ENCODE measurements at places on chromosomes 4 and X.

- no peak for DNase-seq
These were observed 73.0 kb upstream of the CLCN4 start for GRCh38 chrX:10083809-10084208.

DNA sequence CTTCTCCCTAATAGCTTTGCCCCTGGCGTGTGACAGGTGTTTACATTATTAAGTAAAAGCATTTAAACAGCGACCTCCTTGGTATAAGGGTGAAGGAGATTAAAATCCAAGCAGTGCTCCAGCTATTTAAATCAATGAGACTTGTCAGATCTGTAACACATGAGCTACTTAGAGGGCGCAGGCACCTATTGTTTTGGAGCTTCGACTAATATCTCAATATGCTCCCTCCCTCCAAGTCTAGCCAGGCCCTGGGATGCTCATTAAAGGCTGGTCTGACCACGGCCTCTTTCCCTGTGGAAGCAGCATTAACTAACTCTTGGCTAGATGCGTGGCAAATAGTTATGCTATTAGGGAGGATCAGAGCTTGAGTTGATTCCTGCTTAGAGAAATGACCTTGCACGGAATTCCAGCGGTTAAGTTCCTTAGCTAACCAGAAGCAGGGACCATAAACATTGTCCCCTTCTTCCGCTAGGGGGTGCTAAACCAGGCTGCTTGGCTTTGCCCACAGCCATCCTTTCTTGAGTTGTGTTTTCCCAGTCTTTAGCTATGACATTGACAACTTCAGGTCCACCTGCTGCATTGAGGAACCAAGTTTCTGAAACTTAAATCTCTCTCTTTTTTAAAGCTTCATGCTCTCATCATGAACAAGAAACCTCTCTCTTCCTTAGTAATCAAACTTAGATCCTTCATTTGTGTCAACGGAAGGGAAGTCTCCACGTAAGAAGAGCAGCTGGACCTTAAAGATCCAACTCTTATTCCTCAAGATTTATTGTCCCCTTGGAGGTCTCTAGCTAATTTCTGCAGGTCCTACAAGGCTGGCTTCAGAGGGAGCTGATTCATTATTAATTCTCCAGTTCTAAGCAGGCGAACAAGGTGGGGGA is 80.7 kb upstream of the IGFBP7 start:
- DNase-seq, result no peak

- DNase-seq, result no peak
These were observed at the start of gene ARX for GRCh38 chrX:25015486-25016360. Gene ARX, minus strand, starts transcription at chrX:25015965. Its CDS starts 228 bp downstream, at chrX:25015737.

GRCh38 chr4:80014531-80014930 is 58.5 kb downstream of the ANTXR2 start:
- no peak for DNase-seq

DNA sequence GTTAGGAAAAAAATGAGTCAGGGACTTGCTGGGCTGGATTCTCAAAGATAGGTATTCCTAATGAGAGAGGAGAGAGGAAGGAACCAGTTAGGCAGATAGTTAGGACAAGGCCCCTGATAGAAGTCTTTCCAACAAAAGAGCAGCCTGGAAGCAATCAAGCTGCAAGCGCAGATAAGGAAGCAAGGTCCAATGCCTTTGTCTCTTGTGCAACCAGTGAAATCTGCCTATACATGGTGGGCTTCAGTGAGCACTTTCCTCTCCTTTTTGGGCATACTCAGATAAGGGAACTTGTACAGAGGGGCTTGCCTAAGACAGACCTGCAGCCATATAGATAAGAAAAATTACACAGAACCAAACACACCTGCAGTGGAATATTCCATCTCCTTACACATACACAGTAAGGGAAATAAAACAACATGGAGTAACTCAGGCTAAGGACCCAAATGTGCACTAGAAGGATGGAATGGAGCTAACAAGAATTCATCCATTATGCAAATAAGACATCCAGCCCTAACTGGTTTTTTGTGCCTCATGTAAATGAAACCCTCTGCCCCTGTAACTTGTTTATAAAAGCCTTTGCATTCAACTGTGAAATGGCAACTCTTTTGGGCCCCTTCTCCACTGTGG is 68.8 kb downstream of the PCDH18 start:
- no peak for DNase-seq

GRCh38 chr4:183635741-183636140 is 23.2 kb downstream of the RWDD4 start:
- DNase-seq, result no peak

DNA sequence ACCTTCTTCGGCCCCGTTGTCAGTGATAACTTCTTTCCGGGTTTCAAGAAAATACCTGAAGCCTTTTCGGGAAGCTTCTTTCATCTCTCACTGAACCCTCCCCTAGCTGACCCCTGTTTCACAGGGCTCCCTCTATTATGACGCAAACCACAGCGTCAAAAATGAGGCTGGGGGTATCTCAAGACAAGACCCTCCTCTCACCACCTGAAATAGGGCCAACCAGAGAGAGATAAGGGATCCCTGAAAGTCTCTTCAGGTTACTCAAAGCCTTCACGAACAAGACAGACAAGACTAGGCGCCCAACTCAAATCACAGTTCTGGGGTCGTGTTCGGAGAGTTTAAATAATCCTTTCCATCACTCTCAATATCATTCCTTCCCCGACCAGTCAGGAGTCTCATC is 1.2 kb downstream of the PHF8 start:
- DNase-seq, result no peak

GRCh38 chrX:41304178-41304577 is 29.8 kb upstream of the DDX3X start:
- DNase-seq, result no peak

DNA sequence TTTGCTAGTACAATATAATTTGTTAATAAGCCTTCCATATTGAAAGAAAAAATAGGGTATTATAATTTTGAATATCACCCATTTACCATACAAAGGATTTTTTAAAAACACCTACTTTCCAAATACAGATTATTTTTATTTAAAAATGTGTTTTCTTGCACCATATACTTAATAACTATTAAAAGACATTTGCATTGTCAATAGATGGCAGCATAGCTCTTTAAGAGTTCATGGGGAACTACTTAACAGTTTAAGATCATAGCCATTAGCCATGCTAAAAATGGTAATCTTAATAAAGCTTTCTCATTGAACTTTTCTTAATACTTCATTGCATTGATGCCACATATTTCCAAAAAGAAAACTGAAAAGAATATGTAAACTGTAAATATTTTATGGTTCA is 1995.9 kb downstream of the C4orf33 start:
- no peak for DNase-seq

GRCh38 chr4:73867783-73868182 is 1.4 kb upstream of the CXCL1 start:
- no peak for DNase-seq

- DNase-seq, result no peak
These were observed 133.2 kb downstream of the NLGN4X start for GRCh38 chrX:6095469-6095868.

DNA sequence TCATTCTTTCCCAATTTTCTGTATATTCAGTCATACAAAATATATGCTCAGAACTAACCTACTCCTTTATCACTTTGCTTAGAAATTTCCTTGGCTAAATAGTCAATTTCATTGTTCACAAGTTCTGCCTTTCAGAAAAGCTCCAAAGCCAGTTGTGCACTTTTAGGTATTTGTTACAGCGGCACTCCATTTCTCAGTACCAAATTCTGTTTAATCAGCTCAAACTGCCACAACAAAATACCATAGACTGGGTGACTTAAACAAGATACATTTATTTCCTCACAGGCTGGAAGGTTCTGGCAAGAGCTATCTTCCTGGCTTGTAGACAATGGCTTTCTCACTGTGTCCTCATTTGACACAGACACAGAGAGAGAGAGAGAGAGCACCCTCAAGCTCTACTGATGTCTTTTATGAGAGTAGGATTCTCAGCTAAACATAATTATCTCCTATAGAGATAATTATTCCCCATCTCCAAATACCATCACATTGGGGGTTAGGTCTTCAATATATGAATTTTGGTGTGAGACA is 188.8 kb upstream of the FSTL5 start:
- DNase-seq, result no peak

- DNase-seq, result no peak
These were observed 2185.9 kb upstream of the TENM3 start for GRCh38 chr4:180057299-180057721.

DNA sequence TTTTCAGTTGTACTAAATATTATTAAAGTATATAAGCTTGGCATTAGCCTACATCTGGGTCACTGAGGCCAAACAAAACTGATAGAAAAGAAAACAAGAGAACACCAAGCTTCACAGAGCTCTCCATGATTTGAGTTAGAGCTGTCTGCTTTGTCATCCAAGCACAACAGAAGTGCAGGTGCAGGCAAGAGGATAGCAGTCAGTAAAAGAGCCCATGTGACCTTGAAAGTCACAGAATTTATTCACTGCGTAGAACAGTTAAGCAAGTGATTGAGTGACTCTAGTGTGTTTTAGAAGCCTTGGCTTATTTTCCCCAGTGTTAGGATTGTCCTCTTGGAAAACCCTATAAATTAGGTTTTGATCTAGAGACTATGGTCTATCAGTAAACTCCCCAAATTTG is 49.4 kb upstream of the PRDM5 start:
- no peak for DNase-seq

All from NCI-H187 treated with DMSO at 0.1 percent for 48 hours (cell line).